ENCODE measurements at places on chromosomes 12 and 14. TPM values are rescaled to one million over a fixed set of nuclear protein-coding genes. Genes with fewer than 3 reads are reported as not detected.

The CLECL1 gene
- not detected for total RNA-seq

The TRHDE gene
- 1.2 TPM for total RNA-seq

The FAM181A gene
- total RNA-seq = not detected

The CD163 gene
- 327 TPM for total RNA-seq

The KRT83 gene
- not detected for total RNA-seq

The TMPRSS12 gene
- total RNA-seq = not detected

The NYNRIN gene
- 21.2 TPM for total RNA-seq

The PLA2G1B gene
- total RNA-seq = not detected

The SLC4A8 gene
- 0.46 TPM for total RNA-seq

The KRT77 gene
- total RNA-seq = not detected

The REM2 gene
- 0.42 TPM for total RNA-seq

The RACGAP1 gene
- total RNA-seq = 11.6 TPM

The RAB15 gene
- total RNA-seq = 8.7 TPM

The SDR9C7 gene
- not detected for total RNA-seq

The HOXC9 gene
- total RNA-seq = not detected

The LUM gene
- 36.6 TPM for total RNA-seq

The MIPOL1 gene
- 6.5 TPM for total RNA-seq

The PRH2 gene
- total RNA-seq = not detected

The LALBA gene
- total RNA-seq = not detected

The PMCH gene
- not detected for total RNA-seq

The NAV3 gene
- 4.3 TPM for total RNA-seq

The IGFBP6 gene
- total RNA-seq = 1,141 TPM

The GLIPR1 gene
- total RNA-seq = 18.3 TPM

The OVCH1 gene
- total RNA-seq = not detected

The ERBB3 gene
- 21.2 TPM for total RNA-seq

The CLEC9A gene
- 0.17 TPM for total RNA-seq

The CLEC1B gene
- total RNA-seq = not detected

The CNTN1 gene
- total RNA-seq = 65.6 TPM

The FGF6 gene
- total RNA-seq = not detected

The CYP27B1 gene
- total RNA-seq = 0.66 TPM

The DEGS2 gene
- total RNA-seq = not detected

The AMDHD1 gene
- total RNA-seq = 0.52 TPM

The HOXC4 gene
- total RNA-seq = 2.1 TPM

The HSPB8 gene
- total RNA-seq = 573 TPM

The ADAMTS20 gene
- not detected for total RNA-seq

The ACOT4 gene
- total RNA-seq = 0.57 TPM

The LRRK2 gene
- total RNA-seq = 24.0 TPM

The KLHDC2 gene
- 102 TPM for total RNA-seq

The GSC gene
- 0.91 TPM for total RNA-seq

The LPCAT3 gene
- total RNA-seq = 27.3 TPM

The TAS2R42 gene
- not detected for total RNA-seq

The OTOGL gene
- total RNA-seq = 2.0 TPM

The SETD3 gene
- total RNA-seq = 145 TPM

The RNF41 gene
- total RNA-seq = 114 TPM

The MSRB3 gene
- total RNA-seq = 213 TPM

The LRRC9 gene
- total RNA-seq = not detected

The KRT74 gene
- total RNA-seq = not detected

The KRT5 gene
- total RNA-seq = not detected

The PDE3A gene
- total RNA-seq = 98.7 TPM

Measured in esophagus muscularis mucosa (tissue), 4 donors.